ENCODE measurements at places on chromosomes 6 and 20.

DNA sequence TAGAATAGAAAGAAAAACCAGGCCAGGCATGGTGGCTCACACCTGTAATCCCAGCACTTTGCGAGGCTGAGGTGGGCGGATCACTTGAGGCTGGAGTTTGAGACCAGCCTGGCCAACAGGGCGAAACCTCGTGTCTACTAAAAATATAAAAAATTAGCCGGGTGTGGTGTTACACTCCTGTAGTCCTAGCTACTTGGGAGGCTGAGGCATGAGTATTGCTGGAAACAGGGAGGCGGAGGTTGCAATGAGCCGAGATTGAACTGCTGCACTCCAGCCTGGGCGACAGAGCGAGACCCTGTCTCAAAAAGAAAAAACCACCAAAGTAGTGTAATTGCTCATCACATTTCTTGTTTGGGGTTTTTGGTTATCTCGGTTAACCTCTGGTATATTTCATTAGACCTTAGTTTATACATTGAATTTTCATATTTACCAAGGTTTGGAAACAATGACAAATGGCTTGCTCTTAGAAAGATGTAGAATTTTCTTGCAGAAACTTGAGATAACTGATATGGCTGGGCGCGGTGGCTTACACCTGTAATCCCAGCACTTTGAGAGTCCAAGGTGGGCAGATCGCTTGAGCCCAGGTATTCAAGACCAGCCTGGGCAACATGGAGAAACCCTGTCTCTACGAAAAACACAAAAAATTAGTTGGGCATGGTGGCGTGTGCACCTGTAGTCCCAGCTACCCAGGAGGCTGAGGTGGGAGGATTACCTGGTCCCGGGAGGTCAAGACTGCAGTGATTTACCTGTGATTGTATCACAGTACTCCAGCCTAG is 14.2 kb downstream of the ITCH start:
- no peak for DNase-seq

DNA sequence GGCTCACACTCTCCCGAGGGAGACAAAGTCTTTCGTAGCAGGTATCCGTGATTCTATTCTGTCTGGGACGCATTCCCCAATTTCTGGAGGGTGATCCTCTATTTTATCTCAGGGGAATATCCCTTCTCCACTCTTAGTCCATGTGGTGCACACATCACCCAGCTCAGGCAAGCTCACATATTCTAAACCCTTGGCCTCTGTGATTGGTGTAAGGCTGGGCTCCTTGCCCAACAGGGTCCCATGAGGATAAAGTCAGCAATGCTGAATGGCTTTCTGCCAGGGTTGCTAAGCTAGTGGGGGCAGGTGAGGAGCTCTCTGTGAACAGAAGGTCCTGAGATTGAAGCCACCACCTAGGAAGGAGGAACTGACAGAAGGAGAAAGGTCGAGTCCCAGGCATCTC is 137.2 kb downstream of the CDH26 start:
- no peak for DNase-seq

GRCh38 chr6:35599761-35600658 is 87.3 kb upstream of the TULP1 start:
- no peak for DNase-seq

DNA sequence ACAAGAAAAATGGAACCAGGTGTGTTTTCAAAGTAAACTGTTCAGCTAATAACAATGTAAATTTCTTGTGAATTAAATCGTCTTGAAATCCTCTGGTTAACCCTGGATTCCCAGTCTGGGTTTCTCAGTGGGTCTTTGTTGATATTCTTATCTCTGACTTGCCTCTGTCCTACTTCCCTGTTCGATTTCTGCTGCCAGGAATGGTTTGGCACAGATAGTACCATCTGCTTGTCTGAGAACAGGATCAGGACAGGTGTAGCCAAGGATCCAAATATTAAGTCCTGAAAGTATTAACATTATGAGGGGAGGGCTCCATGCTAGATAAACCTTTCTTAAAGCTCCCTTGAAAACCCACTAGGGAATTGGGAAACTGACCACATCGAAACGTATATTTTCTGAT is 30.1 kb downstream of the ARFGEF2 start:
- no peak for DNase-seq

GRCh38 chr6:82144852-82145340 is 102.6 kb downstream of the IBTK start:
- DNase-seq, result no peak

DNA sequence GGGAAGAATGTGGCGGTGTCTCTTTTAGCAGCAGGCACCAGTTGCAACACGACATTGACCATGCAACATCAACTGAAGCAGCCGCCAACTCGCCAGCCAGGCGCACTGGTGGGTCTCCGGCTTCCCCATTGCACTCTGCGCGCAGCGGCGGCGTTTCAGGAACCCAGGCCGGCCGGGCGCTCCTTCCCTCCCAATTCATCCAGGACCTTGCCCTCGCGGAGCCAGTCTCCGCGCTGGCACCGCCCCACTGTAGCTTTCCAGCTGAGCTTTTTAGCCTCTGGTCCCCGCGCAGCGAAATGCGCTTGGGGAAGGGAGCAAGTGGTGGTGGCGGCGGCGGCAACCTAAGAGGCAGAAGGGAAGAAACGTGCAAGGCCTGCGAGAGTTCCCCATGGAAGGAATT is 297.9 kb upstream of the RIMS1 start:
- DNase-seq, result no peak

DNA sequence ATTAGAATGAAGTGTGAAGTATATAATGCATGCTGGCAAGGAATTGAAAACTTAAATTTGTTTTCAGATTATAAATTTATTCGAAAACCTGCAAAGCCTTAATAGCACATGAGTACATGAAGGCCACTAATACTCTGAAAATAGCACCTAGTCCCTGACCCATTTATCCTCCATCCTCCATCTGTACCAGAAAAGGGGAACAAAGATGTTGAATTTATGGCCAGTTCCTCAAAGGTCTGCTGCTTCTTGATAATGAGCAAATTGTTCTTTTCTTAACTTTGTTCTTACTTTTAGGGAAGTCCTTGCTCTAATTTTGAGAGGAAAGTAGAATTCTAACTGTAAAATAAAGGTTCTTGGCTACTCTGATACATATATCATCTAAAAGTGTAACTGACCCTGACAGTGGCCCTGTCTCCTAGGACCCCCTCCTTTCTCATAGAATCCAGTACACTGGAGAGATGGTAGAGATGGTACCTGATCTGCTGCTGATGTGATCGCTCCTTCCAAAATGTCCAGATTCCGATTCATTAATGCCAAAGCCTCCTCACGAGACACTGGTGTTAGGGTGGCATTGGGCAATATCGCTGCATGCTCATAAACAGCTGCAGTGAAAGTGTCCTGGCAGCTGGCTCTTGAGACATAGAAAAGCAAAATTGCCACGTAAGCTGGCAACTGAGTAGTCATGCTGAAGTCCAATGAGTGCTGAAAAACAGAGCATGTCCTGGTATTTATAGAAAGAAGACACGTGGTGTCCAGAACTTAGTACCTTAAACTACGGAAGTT is at the start of gene VNN1:
Gene VNN1, minus strand, starts transcription at position 704 of the 783 bp plus-strand sequence. Its CDS starts 20 bp downstream, at position 684.
- DNase-seq, result no peak

DNA sequence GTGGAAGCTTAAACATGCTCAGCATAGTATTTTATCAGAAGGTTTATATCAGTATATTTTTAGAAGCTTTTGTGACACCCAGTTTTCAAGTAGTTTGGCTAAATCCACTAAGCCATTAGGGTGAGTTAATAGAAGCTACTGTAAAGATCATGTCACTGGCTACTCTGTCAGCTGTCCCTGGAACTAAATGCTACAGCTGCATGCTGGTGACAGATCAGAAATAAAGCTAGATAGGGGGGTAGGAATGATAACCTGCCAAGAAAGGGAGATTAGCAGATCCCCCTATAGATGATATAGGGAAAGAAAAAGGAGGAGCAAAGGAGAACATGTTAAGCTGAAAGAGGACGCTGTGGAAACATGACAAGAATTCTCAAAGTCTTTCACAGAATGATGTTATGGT is 363.2 kb downstream of the QKI start:
- DNase-seq, result no peak

DNA sequence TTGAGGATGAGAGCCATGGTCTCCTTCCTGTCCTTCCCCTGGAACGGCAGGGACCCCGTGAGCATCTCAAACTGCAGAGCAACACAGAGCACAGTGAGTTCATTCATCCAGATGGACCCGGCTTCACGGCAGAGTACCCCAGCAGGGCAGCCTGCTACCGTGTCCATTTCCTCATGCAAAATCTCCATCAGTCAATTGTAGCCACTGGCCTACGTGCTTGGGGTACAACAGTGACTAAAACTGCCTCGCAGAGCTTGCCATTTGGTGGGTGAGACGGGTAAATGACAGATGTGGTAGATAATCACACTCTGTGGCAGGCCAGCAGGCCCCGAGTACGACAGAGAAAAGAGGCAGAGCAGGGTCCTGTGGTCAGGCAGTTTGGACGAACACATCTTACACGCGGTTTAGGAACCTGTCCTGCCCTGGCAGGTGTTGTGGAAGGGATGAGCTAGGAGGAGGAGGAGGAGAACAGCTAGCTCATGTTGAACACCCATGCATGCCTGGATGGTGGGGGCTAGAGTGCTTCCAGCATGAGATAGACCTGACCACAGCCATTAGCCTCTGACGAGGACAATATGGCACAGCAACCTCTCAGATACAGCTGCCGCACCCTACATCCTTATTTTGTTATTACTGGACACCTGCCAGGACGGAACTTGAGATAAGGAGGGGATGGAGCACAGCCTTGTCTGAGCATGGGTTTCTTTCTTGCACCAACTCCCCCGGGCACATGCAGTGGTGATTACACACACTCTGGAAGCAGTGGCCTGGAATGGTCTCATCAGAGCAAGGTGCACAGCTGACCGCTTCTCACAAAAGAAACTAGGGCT is 95.6 kb downstream of the RAMACL start:
- DNase-seq, result no peak

DNA sequence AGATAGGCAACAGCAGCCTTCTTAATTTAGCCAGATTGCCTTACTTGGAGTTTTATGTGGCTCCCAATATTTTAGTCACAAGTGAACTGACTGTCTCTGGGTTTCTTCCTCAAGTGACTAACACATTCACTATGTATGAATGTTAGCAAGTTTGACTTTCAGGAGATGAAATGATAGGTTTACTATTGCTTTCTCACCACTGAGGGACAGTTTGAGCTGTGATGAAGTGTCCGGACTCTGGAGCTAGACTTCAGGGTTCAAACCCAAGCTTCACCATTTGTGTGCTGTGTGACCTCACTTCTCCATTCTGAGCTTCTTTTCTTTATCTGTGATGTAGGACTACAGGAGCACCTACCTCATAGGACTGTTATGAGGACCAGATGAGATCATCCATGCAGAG is 8.2 kb downstream of the DHX35 start:
- DNase-seq, result no peak

DNA sequence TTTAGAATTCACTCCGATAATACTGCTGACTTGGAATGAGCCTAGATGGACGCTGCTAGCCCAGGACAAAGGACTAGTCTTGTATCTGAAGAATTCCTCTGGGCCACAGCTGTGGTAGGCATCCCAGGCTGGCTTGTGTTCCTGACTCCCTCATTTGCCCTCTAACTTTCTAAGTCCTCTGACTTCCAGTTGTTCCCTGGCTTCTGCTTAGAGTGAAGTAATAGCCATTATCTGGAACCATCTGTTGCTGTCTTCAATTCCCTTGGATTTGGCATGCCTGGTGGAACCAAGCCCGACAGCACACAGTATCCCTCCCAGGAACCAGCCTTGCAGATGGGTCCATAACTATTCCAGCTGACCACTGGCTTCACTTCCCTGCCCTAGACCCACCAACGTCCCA is 376.0 kb downstream of the SYNE1 start:
- no peak for DNase-seq

GRCh38 chr6:165220045-165220444 is 89.4 kb downstream of the C6orf118 start:
- no peak for DNase-seq

DNA sequence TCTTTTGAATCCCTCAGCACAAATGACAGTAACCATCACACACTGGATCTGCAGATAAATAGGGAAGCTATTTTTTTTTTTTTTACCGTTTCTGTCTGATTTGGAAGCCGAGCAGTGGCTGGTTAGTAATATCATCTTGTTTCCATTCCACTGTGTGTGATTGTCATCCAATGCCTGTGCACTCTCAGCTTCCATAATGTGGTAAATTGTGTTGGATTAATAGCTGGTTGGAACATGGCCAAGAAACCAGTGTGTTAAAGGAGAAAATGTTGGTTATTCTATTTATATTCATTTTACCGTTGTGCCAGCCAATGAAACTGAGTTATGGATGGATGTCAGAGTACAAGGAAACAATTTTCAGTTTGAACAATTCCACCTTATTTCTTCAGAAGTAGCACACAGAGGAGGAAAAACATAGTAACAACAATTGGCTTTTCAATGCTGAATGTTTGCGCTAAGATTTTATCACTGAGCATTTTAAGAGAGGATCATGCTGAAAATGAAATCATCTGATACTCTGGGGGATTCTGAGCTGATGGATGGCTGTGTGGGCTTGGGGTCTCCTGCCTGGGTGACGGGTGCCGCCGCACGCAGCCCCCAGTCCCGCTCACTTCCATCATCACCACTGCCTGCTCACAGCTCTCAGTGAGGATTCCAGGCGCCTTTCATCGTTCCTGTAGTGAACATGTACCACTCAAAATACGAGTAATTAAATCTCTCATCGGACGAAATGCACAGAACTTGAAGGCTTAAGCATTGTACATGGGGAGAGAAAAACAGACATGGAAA is 40.7 kb upstream of the EXOC2 start:
- DNase-seq, result no peak

DNA sequence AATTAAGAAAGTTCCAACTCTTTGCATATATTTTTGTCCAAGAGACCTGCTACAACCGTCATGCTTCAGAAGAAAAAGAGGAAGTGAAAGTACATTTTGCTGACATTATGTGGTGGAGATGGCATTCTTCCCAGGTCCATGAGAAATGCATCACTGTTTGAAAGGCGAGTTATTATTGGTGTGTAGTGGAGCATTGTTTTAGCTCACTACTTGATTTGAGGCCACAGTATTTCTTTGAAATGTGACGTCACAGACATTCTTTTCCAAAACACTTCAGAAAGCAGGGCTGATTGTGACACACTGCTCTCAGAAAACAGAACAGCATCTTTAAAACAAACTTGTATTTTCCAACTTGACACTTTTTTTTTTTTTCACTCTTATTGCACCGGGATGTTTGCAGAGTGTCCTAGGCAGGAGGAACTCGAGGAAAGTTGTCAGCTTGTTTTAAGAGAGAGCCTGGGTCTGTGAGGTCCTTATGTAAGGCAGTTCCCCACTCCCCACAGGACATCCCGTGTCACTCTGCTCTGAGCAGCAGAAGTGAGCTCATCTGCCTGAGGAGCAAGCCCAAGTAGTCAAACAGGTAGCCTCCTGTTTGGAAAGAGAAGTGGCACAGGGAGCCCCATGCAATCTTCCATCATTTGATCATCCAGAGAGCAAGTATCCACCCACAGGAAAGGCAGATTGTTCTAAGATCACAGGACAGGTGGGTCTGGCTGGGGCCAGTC is 1.1 kb downstream of the SPTLC3 start:
- DNase-seq, result peak; percentile 12
